Suppressor macrophage treated with lipopolysaccharide for 4 hours (primary cell): ENCODE measurements at places on chromosomes 7 and 10.

DNA sequence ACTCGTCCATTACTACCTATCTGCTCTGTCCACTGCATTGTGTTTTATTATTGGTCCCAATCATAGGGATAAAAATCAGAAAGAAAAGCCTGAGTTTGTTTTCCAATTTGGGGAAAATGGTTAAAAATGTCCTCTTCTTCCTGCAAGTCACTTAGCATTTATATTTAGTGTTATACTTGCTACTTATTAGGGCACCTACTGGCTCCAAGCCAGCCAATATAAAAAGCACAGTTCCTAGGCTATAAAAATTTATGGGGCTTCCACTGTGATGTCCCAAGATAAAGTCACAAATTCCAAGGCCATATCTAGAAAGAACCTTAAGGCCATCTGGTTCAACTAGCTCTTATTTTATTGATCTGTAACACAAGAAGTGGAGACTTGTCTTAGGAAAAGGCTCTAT, 3.2 kb downstream of the SLC35B4 start:
- DNase-seq, result no peak

- no peak for DNase-seq
Measured at GRCh38 chr7:2495418-2496299, 19.5 kb upstream of the GRIFIN start.

DNA sequence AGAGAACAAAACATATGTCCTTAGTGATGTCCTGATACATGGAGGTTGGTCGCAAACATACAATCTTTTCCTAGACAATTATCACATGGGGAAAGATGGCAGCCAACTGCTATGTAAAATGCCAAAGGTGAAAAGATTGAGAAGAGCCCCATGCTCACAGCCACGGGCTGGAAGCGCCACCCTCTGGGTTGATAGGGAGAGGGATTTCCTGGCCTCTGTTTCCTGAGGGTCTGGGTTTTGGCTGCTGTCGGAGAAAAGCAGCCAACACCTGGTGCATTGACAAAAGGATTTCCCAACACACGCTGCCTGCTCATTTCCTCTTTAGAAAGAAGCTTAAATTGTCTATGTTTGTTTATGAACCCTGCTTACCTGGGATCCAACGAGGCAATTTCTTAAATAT, 43.8 kb downstream of the ITIH5 start:
- no peak for DNase-seq

DNA sequence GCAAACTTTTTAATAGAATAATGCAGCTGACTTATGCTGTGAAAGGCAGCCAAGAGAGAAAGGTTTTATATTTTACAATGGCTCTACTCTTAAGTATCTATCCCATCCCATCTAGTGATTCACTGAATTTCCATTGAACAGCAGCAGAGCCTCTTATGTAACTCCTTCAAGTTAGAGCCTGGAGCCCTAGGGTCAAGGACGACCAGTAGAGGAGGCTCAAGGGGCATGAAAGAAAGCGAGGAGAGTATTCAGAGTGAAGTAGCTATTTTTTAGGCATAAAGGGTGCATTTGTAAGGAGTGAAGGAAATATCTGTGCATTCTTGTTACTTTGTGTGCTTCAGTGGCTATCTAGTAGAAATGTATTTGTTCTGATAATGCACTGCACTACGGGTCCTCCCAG, 180.2 kb upstream of the TPK1 start:
- DNase-seq, result no peak

DNA sequence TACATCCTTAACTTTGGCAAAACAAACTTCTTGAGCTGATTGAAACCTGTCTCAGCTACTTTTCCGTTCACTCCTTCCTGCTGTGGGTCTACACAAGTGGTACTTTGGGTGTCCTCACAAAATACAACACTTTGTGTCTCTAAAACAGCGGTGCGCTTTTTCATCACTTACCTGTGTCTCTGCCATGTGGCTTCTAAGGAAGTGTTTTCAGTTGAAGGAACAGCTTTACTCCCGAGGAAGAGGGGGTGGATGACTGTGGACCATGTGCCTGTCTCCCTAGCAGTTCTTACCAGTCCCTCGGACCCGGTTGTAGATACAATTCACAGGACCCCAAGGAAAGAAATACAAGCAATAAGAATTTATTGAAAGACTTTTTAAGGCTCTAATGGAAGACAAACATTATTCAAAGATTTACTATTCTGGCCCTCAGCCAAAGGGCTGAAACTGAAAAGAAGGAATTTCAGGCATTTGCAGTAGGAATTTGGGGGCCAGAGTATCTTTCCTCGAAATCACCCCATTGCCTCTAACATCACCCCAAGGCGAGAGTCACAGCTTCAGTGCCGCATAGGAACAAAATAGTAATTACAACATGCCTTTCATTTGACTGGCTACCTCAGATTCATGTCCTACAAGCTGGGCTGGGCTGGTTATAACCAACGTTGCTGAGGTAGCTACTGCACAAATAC, 246.3 kb downstream of the ACTR3B start:
- no peak for DNase-seq

GRCh38 chr10:97479939-97480338, 18.3 kb downstream of the MMS19 start:
- no peak for DNase-seq

GRCh38 chr10:24981161-24981710, 28.8 kb upstream of the PRTFDC1 start:
- no peak for DNase-seq

DNA sequence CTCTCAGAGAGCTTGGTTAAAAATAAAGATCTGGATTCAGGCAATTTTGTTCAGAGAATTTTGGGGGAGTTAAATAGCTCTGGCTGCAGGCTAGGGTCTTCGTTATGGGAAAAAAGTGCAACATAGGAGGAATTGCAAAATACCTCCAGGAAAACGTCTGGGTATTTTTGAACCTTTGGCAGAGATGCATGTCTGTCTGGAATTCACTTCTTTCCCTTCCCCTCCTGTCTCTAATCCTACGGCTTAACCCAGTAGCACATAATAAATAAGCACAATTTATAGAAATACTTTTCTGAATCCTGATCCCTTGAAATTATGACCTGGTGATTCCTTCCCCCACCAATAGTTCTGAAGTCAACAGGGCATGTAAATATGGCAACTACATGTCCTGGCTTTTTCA, 19.3 kb upstream of the NUP205 start:
- DNase-seq, result no peak

DNA sequence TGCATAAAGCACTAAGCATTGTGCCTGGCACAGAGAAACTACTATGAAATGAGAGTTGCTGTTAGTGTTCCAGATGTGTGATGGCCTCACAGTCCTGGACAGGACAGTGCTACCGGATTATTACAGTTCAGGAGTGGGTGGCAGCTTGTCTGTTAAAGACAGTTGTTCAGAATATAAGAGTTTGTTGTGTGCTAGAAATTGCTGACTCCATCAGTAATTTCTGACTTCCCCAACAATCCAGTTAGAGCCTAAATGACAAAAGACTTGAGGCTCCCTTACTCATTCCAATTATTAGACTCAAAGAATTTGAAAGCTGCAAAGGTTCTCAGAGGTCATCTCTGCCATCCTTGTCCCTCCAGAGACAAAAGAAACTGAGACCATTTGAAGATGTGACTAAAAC, 34.3 kb upstream of the DNAJB12 start:
- DNase-seq, result no peak

DNA sequence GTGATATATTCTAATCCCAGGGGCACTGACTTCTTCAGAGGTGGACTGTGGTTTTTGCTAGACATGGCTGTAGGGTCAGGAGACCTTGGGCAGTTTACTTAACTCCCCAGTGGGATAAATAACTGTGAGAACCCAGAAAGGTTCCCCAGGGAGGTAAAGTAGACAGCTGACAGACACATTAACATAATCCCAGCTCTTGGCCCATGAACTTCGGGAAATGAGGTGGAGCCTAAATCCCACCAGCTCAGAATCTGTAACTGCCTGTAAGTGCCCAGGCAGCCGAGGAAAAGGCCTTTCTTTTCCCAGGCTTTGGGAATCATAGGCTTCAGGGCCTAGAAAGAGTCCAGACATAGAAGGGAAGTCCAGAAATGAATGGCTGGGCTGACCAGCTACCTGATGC, 106.0 kb downstream of the LRRC18 start:
- no peak for DNase-seq

GRCh38 chr10:78752708-78753107, 316.1 kb upstream of the ZMIZ1 start:
- DNase-seq, result no peak

DNA sequence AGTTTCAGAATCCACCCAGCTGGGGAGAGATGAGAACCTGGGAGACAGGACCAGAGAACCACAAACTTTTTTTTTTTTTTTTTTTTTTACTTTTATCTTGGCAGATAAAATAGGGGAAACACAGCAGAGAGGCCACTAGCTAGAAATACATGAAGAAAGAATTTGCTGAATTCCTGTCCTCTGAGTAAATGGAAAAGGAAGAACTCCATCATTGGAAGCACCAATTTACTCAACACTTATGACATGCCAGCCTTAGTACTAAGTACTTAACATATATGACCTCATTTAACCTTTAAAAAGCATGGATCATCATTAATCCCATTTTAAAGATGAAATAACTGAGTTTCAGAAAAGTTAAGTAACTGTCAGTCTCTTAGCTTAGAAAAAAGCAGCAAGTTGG, 343.0 kb upstream of the NPSR1 start:
- no peak for DNase-seq

GRCh38 chr7:91541641-91542040, 277.4 kb downstream of the FZD1 start:
- DNase-seq, result no peak

DNA sequence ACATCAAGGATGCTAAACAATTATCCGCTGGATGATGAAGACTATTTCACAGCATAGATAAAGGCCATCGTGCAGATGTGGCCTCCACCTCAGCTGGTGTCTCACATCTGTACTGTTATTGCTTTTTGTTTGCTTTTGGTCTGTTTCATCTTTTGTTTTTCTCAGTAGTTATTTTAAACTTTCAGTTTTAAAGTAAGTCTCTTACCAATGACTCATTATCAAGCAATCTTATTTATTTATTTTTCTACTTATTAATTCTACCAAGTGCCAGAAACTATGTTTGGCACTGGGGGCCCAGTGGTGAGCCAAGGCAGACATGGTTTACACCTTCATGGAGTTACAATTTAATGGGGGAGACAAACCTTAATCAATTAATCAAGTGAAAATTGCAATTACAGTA, 250.9 kb upstream of the TMEM72 start:
- no peak for DNase-seq

GRCh38 chr7:29271319-29271658, 76.7 kb downstream of the CHN2 start:
- DNase-seq, result no peak

- no peak for DNase-seq
Measured at GRCh38 chr10:87640043-87640442, 19.6 kb upstream of the PAPSS2 start.

- DNase-seq, result no peak
Measured at GRCh38 chr10:63889803-63890202, 368.6 kb downstream of the REEP3 start.

DNA sequence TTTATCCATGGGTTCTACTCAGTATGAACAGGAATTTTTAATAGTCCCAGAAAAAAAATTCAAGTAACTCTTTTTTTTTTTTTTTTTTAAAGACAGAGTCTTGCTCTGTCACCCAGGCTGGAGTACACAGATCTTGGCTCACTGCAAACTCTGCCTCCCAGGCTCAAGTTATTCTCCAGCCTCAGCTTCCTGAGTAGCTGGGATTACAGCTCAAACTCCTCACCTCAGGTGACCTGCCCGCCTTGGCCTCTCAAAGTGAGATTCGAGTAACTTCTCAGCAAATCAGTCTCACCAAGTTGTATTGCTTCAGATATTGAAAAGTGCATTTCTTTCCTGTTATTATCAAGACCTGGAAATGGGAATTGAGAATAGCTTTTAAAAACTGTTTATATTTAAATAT, 281.2 kb upstream of the MINDY3 start:
- no peak for DNase-seq

GRCh38 chr10:27512548-27512947, 8.4 kb downstream of the RAB18 start:
- no peak for DNase-seq

DNA sequence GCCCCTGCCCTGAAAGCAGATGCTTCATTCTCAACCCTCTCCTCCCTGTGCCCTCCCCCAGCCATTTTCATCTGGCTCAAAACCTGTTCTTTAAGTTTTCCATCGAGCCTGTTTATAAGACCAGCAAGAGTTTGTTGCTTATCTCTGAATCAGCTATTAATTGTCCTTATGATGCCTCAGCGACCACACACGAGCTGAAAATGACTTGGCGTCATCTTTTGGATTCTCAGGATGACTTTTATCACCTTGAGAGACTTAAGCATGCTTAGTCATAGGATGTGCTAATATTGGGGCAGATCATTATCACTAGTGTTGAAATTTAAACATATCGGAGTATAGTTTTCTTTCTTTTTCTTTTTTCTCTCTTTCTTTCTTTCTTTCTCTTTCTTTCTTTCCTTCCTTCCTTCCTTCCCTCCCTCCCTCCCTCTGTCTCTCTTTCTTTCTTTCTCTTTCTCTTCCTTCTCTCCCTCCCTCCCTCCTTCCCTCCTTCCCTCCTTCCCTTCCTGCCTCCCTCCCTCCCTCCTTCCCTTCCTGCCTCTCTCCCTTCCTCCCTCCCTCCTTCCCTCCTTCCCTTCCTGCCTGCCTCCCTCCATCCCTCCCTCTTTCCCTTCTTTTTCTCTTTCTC, 184.5 kb downstream of the PHTF2 start:
- DNase-seq, result no peak

DNA sequence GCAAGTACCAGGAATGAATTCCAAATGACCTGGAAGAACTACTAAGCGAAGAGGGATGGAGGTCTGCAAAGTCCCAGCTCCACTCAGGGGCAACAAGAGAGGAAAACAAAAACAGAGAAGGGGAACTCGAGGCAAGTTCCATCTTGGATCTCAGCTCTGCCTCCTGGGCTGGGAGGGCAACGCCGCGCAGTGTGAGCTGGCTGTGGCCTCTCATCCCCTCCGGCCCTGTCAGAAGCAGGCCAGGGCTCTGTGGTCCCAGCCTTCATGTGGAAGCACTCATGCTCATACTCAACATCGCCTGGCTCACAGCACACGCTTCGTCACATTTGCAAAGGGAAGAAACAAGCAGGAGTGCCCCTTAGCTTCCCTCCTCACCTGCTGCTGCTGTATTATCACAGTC, 627.9 kb upstream of the MGMT start:
- DNase-seq, result no peak

GRCh38 chr7:4604456-4604940, 77.6 kb upstream of the FOXK1 start:
- DNase-seq, result no peak

GRCh38 chr10:27099916-27100812, at the start of gene ANKRD26:
Gene ANKRD26 (minus strand): TSS chr10:27100494. CDS start chr10:27100326, 168 bp downstream.
- DNase-seq, result peak; percentile 100
